T1000 (cell line): ENCODE measurements at places on chromosomes 7 and 10.

DNA sequence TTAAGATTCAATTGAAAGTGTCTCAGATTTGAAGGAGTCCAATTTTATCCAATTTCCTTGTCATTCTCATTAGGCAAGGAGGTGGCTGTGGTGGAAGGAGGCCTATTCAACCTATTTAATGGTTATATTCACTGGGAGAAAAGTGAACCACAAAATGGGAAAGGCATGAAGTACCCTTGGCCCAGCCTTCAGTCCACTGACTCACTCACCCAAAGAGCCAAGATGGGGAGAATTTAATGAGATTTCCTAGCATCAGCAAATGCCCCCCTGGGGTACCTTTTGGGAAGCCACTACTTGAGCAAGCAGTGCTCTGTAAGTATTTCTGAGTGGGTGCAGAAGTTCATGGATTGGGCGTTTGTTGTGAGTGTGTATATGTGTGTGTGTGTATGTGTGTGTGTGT lies 144.1 kb downstream of the NRP1 start:
- DNase-seq, result no peak

DNA sequence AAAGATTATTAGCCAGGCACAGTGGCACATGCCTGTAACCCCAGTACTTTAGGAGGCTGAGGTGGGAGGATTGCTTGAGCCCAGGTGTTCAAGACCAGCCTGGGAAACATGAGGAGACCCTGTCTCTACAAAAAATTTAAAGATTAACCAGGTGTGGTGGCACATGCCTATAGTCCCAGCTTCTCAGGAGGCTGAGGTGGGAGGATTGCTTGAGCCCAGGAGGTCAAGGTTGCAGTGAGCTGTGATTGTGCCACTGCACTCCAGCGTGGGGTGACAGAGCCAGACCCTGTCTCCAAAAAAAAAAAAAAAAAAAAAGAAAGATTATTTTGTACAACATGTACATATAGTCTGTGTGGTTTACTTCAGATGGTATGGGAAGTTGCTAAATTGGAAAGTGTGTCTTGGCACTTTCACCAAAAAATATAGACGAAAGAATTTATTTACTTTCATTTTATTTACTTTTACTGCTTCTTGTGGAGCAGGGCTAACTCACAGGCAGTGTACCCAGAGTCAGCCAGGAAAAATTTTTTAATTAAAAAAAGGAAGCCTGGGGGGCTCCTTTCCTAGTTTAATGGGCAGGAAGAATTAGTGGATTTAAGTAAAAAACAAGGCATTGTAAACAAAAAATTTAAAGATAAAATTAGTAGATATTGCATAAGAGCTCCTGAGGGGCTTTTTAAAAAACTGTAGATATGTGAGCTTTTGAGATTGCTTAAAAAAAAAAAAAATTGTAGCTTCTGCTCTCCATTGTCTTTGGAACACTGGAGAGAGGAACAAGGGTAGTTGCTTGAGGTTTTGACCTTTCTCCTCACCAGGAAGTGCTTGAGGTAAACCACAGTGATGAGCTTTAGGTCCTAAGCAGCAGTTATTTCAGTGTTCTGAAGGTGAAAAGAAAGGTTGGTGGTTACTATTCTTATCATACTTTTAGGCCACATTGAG lies 44.6 kb upstream of the VDAC2 start:
- DNase-seq, result no peak

DNA sequence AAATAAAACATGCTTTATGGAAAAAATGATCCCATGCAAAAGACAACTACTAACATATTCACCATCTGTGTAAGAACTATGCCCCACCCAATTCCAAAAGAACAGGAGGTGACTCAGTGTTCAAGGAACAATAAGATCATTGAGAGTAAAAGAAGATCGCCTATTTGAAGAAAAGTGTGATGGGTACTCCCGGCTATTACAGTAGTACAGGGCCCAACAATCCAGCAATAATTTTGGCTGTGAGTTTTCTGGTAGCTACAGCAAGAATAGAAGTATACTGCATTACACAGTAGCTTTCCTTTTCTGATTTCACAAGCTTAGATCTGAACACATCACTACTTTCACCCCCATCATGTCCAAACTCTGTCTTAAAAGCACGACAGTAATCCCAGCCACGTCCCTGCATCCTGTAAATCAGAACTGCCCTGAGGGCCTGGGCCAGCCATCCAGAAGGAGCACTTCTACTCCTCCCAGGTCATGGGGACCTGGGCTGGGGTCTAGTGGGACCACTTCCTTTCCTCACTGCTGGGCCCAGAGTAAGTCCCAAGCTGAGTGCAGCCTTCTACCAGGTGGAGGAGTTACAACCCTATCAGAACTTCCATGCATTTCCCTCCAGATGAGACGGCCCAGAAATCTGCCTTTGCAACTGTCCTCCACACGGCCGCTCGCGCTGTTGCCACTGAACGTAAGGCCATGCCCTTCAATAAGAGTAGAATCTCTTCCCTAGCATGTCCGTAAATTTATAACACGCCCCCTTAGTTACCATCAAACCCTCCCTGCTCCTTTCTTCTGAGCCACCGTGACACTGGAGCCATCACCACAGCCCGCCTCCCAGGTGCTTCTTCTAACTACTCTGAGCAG lies 7.9 kb downstream of the ESYT2 start:
- no peak for DNase-seq

DNA sequence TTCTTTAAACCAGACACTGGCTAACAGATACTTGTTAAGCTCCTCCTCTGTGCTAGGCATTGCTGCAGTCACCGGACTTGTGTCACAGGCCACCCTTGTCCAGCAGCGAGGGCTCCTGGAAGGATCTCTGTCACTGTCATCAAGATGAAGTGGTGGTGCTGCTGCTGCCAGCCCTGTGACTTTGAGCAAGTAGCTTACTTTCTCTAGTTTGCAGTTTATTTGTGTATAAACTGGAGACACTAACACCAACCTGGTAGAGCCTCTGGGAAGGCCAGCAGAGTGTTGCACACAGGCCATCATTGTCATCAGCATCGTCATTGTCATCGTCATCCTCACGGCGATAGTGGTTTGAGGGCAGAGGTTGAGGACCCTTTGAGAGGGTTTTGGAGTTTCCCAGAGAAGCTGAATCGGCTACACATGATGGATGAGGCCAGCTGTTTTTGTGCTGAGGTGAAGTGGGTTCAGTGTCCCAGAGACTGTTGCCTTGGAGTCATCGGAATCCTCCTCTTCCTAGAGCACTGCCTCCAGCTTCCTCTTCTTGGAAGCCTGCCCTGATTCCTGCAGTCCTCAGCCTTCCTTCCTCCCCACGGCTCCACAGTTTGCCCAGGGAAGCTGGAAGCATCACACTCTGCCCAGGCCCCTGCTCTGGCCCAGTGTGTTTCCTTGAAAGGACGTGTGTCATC lies 128.4 kb downstream of the GRK5 start:
- no peak for DNase-seq

- no peak for DNase-seq
These were observed 210.1 kb upstream of the KCTD7 start for GRCh38 chr7:66418537-66418936.

GRCh38 chr7:54992871-54993475 lies 25.8 kb upstream of the EGFR start:
- DNase-seq, result no peak

DNA sequence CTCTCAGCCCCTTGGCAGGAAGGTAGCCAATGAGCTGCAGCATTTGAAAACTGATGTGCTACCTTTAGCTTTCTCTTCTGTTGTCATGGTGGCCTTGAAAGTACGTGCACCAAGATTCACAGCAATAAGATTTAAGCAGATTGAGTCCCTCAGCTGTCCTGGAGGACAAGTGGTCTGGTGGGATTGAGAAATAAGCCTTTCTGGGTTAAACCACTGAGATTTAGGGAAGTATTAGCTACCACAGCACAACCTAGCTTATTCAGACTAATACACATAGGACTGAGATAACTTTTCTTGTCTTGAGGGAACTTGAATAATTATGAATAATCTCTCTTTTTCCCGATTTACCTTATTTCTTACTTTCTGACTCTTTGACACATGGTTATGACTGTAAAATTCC lies 324.0 kb downstream of the PTEN start:
- DNase-seq, result no peak

DNA sequence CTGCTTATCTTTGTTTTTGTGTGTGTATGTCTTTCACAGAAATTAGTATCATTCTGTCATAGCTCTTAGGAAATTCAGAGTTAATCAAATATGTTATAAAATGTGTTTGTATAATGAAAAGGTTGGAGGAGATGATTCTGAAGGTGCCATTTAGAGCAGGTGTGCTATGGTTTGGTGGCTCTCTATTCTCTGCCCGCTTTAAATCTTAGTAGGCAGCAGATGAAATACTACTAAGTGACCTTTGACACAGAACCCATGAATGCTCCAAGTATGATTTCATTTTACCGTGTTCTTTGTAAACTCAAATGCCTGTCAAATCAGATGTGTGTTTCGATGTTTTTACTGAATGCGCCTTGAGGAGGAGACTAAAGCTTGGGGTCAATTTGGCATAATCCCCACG lies 24.5 kb downstream of the ZEB1 start:
- no peak for DNase-seq

DNA sequence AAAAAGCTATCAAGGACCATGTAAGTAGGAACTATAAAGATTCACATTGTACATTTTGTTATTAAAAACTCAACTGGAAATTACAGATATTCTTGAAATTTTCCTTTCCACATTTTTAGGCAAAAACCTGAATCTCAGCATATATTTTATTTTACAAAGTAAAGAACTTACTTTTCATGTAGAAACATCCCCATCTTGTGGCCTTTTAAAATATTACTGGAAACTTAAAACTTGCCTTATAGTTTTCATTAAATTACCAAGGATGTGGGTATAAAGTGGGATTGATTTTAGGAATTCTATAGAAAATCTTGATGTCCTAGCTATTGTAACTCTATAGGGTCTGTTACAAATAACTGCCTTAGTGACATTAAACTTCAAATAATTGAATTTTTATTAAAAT lies 10.6 kb downstream of the DBF4 start:
- DNase-seq, result no peak

- DNase-seq, result no peak
These were observed 2.2 kb upstream of the CUX1 start for GRCh38 chr7:101814991-101815825.

DNA sequence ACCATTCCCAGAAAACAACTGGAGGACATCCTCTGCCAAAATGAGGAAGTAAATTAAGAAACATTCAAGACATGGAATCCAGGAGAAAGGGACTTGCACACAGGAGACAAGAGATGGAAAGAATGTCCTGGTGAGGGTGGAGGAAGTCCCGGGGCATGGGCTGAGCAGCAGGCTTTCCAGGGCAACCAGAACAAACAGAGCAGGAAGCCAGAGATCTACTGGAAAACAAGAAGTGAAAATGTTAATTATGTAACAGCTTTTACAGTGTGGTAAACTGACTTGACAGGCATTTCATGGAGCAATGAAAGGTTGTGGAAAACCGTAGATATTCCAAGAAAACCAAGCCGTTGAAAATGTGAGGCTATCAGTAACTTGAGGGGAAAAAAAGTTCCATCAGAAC lies 55.2 kb upstream of the ZNF746 start:
- DNase-seq, result no peak

DNA sequence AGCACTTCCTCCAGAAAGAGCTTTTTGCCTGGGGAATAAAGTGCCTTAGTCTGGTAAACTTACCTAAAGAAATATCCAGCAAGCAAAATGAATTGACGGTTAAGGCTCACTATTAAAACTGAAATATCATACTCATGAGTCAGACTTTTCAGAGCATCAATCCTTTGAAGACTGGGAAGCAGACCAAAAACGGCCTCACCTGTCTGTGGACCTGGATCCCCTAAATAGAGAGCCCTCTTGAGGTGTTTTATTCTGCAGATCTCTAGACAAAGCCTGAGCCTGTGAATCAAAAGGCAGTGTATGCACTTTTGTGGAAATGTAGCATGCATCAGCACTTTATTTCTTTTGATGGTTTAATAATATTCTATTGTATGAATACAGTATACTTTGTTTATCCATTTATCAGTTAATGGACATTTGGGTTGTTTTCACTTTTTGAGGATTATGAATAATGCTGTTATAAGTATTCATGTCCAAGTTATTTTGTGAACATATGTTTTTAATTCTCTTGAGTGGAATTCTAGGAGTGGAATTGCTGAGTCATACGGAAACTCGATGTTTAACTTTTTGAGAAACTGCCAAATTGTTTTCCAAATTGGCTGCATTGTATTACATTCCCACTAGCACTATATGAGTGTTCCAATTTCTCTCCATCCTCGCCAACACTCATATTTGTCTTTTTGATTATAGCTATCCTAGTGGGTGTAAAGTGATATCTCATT lies 449.0 kb upstream of the IGFBP3 start:
- no peak for DNase-seq

- no peak for DNase-seq
These were observed 29.9 kb upstream of the RHEB start for GRCh38 chr7:151549644-151550043.

GRCh38 chr7:105139381-105139780 lies 125.4 kb downstream of the KMT2E start:
- DNase-seq, result no peak

DNA sequence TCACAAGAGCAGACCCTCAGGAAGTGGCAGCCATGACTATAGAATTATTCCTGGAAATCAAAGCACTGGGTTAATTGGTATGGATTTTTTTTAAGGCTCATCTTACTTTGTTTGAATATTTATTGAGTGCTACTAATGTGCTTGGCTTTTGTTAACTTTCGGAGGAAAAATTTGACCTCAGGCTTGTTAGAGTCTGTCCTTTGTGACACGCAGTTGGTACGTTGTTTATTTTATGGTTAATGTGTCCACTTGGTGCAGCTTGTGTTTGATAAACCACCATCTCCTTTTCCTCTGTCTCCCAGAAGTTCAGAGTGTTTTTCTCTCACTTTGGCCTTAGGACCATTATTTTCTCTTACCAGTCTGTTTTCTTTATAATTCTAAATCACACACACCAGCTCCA lies 268.6 kb downstream of the SDK1 start:
- DNase-seq, result no peak

DNA sequence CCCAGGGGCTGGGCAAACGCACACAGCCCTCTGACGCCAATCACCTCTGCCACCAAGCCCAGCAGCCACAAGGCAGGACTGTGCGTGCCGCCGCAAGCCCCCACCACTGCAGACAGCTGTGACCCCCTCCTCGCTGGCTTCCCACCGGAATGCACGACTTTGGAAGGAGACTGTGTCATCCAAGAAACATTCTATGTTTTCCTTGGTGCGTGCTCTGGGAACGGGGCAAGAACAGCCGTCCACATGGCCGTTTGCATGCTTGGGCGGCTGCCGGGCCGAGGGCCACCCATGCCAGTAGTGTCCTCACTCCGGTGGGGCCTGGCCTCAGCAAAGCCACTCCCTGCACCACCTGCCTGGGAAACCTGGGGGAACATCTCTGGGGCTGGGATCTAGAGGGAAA lies 17.6 kb upstream of the ELN start:
- DNase-seq, result no peak

DNA sequence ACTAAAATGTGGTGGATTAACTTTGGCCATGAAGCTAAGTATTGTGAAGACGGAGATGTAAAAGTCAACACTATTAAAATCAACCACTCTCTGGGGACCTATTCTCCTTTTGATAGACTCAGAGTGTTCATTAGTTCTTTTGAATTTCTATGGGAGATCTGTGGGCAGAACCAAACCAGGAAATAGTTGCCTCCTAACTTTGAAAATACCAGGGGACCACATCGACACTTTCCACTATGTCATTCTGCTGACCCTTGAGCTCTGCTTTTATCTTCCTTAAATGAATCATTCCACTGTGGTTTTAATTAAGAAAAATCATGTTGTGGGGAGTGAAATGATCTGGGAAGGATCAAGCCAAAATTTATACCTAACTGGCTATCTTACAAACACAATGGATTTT lies 960.5 kb downstream of the GATA3 start:
- no peak for DNase-seq

GRCh38 chr7:40658729-40659128 lies 523.9 kb downstream of the SUGCT start:
- no peak for DNase-seq

- no peak for DNase-seq
These were observed 18.8 kb upstream of the VPS41 start for GRCh38 chr7:38927751-38928150.
